ENCODE measurements at places on chromosomes 2 and 18. TPM values are rescaled to one million over a fixed set of nuclear protein-coding genes. Genes with fewer than 3 reads are reported as not detected.

Gene INHA
- total RNA-seq, result not detected

Gene REG3G
- total RNA-seq, result not detected

Gene DTNA
- 0.81 TPM for total RNA-seq

Gene LYG1
- 0.57 TPM for total RNA-seq

Gene RGPD3
- total RNA-seq, result under 0.01 TPM

Gene RTP5
- total RNA-seq, result not detected

Gene MAP3K2
- total RNA-seq, result 9.6 TPM

Gene ZNF532
- total RNA-seq, result 86.7 TPM

Gene EFR3B
- 0.49 TPM for total RNA-seq

Gene FOXD4L1
- total RNA-seq, result 0.06 TPM

Gene FHL2
- total RNA-seq, result 27.4 TPM

Gene MREG
- total RNA-seq, result 3.0 TPM

Gene ZCCHC2
- 21.5 TPM for total RNA-seq

Gene PROKR1
- not detected for total RNA-seq

Gene GAL3ST2
- total RNA-seq, result not detected

Gene APLF
- total RNA-seq, result 8.1 TPM

Gene SLC5A7
- not detected for total RNA-seq

Gene SALL3
- not detected for total RNA-seq

Gene FZD7
- 0.16 TPM for total RNA-seq

Gene MYL1
- not detected for total RNA-seq

Gene MOGAT1
- total RNA-seq, result not detected

Gene MPHOSPH10
- 21.1 TPM for total RNA-seq

Gene HOXD13
- not detected for total RNA-seq

Gene SCN1A
- total RNA-seq, result not detected

Gene AMER3
- total RNA-seq, result not detected

Gene CHAC2
- total RNA-seq, result 3.9 TPM

Gene PLB1
- total RNA-seq, result under 0.01 TPM

Gene LHCGR
- not detected for total RNA-seq

Gene SMPD4
- total RNA-seq, result 24.0 TPM

Gene CD226
- total RNA-seq, result 0.32 TPM

Gene UGT1A5
- not detected for total RNA-seq

Gene ALK
- total RNA-seq, result not detected

Gene MC2R
- total RNA-seq, result not detected

Gene CDH2
- total RNA-seq, result 4.7 TPM

Gene RSAD2
- total RNA-seq, result 5.3 TPM

Gene TBR1
- total RNA-seq, result not detected

Gene NYAP2
- total RNA-seq, result not detected

Gene POLE4
- total RNA-seq, result 22.0 TPM

Gene KIAA2012
- not detected for total RNA-seq

Gene CD302
- 11.6 TPM for total RNA-seq

Gene SGO2
- total RNA-seq, result 5.5 TPM

Gene CYTIP
- not detected for total RNA-seq

Gene RND3
- total RNA-seq, result 104 TPM

Gene C2orf15
- total RNA-seq, result under 0.01 TPM

Gene STK25
- total RNA-seq, result 519 TPM

Gene CIDEA
- 0.19 TPM for total RNA-seq

Gene CD8B
- total RNA-seq, result not detected

Gene TMEM198
- total RNA-seq, result not detected

Gene FOXI3
- not detected for total RNA-seq

Gene SCN7A
- total RNA-seq, result not detected

Gene TEKT4
- not detected for total RNA-seq
